ENCODE measurements at places on chromosomes 12 and 14.
A peak's percentile ranks its signal among the peaks of the same experiment; 100 is the strongest.

DNA sequence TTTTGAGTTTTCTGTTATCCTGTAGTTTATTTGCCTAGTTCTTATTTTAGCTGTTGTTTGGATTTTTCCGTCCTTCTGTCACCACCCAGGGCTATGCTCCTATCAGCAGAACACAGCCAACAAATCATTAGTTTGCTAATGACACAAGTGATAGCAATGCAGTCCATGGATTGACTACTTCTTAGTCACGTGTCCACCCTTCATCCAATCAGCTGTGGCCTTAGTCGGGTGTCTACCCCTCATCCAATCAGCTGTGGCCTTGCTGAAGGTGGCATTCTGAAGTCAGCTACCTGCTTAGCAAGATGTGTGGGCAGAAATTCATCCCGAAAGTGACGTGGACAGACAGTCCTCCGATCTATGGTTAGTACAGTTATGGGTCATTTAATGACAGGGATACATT is 182.3 kb downstream of the GALC start:
- no peak for DNase-seq

DNA sequence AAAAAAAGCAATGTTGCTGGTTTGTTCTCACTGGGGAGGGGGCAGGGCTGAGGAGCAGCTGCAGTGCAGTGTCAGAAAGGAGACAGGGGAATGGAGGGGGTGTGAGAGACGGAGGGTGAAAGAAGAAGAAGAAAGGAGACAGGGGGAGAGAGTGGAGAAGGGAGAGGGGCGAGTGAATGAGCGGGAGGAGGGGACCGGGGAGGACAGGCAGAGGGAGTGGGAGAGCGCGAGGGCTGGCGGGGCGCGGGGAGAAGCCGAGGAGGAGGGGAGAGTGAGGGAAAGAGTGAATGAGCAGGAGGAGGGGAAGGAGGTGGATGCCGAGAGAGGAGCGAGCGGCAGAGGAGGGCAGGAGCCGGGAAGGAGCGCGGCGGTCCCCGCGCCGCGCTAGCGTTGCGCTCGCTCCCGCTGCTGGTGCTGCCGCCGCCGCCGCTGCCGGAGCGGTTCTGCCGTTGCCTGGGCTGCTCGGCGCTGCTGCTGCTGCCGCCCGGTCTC is at the start of gene NOVA1:
Gene NOVA1, minus strand, starts transcription at position 445 of the 492 bp plus-strand sequence. CDS start 597 bp downstream, outside the sequence.
- peak; percentile 18 for DNase-seq

DNA sequence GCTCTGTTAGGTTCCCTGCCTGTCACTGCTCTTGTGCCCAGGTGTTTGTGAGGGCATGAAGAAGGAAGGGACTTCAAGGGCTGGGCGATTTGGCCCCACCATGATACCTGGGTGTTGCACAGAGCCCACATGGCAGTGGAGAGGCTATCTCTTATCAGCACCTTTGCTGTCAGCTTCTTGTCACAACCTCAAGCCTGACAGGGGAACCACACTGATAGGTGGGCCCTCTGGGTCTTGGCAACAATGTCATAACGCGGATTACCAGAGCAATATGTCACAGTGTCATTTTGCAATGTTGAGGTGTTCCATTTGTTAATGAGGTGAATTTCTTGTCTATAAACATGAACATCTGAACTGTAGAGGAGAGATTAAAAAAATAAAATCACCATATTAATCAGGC is 22.9 kb upstream of the CACNA1C start:
- no peak for DNase-seq

- DNase-seq: no peak
Measured at GRCh38 chr14:65866448-65866847, 453.9 kb downstream of the FUT8 start.

GRCh38 chr14:65177551-65177950 is 75.2 kb upstream of the MAX start:
- DNase-seq: peak; percentile 21

- no peak for DNase-seq
Measured at GRCh38 chr12:120741476-120742421, 16.1 kb downstream of the ACADS start.

DNA sequence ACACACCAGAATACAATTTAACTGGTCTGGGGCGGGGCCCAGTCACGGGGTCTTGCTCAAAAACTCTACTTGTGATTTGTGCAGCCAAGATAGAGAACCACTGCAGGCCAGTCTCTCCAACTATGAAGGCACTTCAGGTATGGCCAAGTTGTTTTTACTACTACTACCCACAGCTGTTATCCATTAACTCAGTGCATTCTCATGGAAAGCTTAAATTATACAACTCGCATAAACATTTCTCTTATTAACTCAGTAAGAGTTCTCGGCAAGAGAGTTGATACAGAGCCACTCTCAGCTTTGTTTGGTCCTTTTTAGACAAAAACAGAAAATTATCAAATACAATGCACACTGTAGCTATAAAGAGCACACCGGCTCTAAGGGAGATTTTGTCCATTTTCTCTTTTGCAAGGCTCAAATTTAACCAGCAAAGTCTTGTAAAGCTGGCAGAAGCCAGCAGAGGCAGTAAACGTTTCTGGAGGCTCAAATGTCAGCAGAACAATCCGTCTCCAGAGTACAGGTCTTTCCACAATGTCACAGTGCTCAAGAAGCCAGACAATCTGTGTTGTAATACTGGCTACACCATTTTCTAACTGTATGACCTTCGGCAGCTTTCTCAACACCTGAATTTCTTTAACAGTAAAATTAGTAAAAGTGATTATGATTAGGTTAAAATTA is 85.9 kb downstream of the PTGER2 start:
- DNase-seq: peak; percentile 27

DNA sequence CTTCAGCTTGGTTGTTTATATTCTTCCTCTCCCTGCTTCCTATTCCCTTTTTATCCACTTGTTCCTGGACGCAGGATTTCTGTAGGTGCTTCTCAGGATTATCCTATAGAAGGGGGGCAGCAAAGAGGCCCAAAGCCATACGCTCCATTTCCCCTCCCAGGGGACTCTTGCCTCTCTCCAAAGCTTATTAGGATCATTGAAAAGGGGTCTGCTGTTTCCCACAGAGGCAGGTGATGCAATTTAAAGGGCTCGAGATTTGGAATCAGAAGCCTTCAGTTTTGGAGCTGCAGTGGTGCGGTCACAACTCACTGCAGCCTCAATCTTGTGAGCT is 31.5 kb upstream of the SYNDIG1L start:
- no peak for DNase-seq

DNA sequence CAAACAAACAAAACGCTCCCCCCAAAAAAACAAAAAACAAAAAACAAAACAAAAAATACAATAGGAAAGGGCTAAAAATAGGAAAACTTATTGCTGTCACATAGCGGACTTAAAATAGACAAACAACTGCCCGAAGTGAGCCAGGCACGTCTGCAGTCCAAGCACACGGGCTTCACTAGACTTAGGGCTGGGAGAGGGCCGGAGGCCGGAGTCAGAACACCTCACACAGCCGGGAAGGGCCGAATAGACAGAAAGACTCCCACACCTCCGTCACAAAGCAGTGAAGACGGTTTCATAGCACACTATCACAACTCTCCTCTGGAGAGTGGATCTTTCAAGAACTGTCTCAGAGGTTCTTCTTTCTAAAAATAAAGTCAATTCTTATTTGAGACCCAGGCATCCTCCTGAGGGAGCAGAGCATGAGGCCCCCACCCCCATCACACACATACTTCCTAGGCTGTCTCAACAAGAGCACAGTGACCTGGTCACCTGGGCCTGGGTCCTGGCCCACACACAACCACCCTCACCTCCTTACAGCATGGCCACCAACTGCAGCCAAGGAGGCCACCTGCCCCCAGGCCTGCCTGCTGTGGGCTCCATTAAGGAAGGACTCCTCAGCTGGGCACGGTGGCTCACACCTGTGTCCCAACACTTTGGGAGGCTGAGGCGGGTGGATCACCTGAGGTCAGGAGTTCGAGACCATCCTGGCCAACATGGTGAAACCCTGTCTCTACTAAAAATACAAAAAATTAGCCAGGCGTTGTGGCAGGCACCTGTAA is 6.7 kb downstream of the BAG5 start:
- no peak for DNase-seq

DNA sequence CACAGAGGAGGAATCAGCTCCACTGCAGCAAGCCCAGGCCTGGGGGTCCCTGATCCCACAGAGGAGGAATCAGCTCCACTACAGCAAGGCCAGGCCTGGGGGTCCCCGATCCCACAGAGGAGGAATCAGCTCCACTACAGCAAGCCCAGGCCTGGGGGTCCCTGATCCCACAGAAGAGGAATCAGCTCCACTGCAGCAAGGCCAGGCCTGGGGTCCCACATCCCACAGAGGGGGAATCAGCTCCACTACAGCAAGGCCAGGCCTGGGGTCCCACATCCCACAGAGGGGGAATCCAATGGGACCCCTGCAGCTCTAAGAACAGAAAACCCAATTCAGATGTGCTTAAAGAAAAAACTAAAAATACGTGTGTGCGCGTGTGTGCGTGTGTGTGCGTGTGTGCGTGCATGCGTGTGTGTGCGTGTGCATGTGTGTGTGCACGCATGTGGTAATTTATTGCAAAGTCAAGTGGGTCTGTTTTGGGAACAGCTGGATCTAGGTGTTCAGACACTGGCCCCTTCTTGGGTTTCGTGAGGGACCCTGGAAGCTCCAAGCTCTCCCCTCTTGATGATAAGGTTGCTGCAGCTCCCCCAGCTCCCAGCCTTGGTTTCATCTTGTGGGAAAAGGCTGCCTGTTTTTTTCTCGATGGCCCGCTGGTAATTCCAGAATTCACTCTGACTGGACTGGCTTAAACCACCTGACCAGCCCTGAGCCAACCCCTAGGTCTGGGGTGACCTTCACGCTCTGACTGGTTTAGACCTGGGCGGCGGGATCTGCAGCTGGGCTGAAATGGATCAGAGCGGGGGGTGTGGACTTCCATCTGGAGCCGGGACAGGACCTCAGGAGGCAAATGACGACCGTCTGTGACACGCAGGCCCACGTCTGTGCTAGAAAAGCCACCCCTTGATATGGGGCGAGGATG is 47.1 kb downstream of the GALNT9 start:
- no peak for DNase-seq

GRCh38 chr12:47141459-47141858 is 61.7 kb upstream of the AMIGO2 start:
- DNase-seq: no peak

DNA sequence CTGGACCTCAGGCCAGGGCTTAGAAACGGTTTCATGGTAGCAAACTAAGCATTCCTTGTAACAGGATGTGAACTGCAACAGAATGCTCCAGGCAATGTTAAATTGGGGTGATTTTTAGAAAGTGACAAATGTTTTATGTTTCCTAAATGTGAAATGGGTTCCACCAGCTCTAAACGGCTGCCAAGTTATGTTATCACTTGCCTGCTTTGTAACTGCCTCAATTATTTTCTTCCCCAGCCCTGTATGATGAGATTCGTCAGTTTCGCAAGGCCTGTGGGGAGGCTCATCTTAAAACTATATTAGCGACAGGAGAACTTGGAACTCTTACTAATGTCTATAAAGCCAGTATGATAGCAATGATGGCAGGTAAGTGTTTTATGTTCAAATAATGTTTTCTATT is 70.9 kb downstream of the DERA start:
- DNase-seq: peak; percentile 10

DNA sequence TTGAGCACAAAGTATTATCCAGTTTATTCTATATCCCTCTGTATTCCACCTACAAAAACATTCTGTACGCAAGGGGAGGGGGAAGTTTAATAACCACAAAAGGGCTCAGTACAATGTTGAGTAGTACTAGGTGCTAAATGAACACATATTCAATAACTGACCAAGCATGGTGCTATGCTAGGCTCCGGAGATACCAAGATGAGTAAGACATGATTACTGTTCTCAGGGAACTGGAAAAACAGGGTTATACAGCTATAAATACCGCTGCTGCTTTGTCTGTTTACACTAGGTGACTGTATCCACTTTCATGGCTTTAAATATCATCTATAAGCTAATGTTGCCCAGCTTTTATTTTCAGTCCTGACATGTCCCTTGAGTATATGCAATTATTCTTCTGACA is 135.8 kb downstream of the INSM2 start:
- DNase-seq: peak; percentile 46

GRCh38 chr12:104054681-104055346 is 4.8 kb upstream of the GLT8D2 start:
- DNase-seq: no peak

- no peak for DNase-seq
Measured at GRCh38 chr12:74985293-74985985, 224.2 kb downstream of the KCNC2 start.

DNA sequence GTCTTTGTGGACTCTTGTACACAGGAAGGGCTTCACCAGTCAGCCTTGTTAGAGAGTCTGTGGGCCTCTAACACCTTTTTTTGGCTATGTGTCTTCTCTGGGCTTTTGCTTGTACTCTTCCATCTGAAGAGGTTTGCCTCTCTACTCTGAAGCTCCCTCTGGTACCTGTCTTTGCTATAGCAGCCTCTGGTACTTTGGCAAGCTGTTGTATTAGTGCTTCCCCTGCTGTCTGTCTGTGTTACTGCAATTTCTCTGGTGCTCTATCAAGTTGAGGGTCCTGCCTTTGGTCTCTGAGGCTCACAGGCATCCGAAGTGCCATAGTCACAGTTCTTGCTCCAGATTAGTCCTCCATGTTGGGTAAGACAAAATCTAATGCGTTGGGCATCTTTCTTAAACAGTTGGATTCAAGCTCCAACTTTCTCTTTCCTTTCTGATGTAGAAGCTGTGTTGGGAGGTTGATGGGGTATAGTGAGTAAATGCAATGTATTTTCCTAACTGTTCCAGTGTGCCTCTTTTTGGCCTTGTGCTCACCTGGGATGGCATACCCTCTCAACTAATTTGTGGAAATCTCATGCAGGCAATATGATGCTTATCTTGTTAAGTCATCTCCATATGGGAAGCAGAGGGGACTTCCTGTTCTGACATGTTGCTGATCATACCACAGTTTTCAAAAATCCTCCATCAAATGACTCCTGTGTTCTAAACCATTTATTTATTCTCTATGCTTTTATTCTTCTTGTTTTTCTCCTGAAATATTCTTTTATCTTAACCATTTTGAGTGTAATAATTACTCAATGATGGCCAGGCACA is 88.8 kb downstream of the ATF7IP start:
- peak; percentile 10 for DNase-seq

GRCh38 chr14:91302391-91302790 is 57.9 kb upstream of the GPR68 start:
- no peak for DNase-seq

DNA sequence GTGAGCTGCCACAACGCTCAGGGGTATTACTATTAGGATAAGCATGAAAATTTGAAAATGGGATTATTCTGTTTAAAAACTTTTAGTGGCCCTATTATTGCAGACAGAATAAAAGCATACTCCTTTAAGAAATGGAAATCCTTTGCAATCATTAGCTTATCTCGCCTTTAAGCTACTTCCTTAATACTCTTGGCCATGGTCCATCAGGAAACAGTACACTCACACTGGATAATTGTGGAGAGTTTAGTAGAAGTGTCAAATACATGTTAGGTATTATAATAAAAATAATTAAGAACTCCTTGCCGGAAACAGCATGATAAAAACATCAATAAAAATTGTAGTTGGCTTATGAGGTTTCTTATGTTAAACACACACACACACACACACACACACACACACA is 100.4 kb upstream of the PPFIA2 start:
- no peak for DNase-seq

DNA sequence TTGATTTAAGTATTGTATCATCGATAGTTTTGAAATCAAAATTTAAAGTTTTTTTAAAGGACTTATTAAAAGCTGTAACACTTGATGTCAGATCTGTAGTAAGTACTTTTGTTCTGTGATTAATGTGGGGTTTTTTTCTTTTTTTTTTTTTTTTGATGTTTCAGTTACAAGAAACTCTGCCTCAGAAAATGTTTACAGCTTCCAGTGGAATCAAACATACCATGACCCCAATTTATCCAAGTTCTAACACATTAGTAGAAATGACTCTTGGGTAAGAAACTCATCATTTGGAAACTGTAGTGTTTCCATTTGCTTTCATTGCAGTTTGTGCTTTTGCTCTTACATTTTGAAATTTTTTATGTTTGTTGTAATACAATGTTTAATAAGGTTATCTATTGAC is 45.6 kb downstream of the TBK1 start:
- DNase-seq: no peak
